Activated CD8-positive, alpha-beta T cell treated with anti-CD3 and anti-CD28 coated beads, Interleukin-2, amount 10 ng/mL, durations not matched to agents 7 days and 5 days (primary cell): ENCODE measurements at places on chromosomes 7 and 10. TPM values are rescaled to one million over a fixed set of nuclear protein-coding genes. Genes with fewer than 3 reads are reported as not detected.

DNA sequence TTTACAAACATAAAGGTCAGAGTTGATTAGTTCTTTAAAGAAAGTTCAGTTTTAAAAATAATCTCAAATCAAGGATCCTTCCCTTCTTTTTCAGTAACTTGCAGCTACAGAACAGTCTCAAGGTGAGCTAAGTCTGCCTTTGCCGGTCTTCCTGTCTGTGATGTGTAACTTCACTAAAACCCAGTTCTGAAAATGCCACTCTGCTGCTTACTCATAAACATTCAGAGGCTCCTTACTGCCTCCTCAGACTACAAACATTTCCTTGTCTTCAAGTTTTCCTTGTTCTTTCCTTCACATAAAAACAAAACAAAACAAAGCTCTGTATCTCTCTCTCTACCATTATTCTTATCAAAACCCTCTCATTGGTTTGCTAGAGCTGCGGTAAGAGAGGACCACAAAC is 128.7 kb downstream of the ETV1 start:
- no peak for DNase-seq

DNA sequence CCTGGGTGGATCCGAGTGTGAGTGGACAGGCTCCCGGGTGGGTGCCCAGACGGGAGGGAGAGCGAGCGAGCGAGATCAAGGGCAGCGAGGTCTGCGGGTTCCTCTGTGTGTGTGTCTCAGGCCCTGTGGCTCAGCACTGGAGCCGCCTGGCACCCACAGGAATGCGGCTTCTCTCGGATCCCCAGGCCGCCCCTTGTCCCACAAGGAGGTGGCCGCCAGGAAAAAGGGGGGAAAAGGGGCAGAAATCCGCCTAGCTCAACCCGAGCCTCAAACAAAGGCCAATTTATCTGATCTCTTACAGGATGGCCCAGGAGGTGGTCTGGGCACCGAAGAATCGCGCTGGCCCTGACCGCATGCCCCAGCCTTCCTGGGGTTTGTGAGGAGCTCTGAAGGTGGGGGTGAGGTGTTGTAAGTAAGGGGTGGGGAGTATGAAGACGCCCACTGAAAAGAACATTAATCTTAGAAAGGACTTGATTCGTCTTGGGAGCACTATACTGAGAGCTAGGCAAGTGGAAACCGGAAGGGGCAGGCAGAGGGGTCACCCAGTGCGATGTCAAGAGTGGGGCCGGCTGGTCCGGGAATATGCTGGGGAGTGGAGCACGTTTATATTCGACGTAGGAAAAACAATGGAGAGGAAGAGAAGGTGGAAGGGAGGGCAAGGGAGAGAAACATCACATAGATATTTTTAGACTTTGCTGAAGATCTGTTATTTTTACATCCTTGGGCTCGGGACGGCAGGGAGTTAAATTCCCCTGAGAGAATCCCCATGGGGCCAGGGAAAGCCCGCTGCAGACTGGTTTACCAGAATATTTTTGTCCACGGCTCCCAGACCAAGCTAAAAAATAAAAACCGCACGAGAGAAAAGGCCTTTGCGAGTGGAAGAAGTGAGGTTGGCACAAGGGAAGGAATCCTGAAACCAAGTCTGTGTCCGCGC is 7.2 kb downstream of the DLX5 start:
- DNase-seq, result no peak

SFRP4 gene
- total RNA-seq, result not detected

- no peak for DNase-seq
These were observed 208.3 kb upstream of the KMT2E start for GRCh38 chr7:104805449-104806317.

GSAP gene
- 2.2 TPM for total RNA-seq

GRCh38 chr7:140196361-140197217 is 19.8 kb upstream of the KDM7A start:
- no peak for DNase-seq

PLXDC2 gene
- 0.05 TPM for total RNA-seq

DNA sequence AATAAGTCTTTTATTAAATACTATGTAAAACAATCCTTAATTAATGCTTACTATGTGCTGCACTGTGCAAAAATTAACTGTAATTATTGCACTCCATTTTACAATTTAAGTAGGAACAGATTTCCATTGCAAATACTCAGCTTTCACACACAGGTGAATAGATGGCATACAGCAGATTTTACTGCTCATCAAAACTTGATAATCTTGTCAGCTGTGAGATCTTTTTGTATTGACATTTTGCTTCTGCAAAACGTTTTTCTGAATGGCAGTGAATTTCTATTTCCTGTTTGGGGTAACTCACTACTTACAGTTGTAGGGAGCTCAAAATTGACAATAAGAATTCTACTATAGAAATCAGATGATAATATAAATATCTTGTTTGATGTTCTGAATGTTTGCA is 220.0 kb upstream of the MAGI2 start:
- no peak for DNase-seq

GRCh38 chr7:140061607-140061930 is 1.2 kb downstream of the PARP12 start:
- no peak for DNase-seq

GTF2IRD2 gene
- total RNA-seq, result 8.3 TPM

GRCh38 chr10:63666836-63667383 is 145.7 kb downstream of the REEP3 start:
- no peak for DNase-seq

ATRNL1 gene
- not detected for total RNA-seq

DNA sequence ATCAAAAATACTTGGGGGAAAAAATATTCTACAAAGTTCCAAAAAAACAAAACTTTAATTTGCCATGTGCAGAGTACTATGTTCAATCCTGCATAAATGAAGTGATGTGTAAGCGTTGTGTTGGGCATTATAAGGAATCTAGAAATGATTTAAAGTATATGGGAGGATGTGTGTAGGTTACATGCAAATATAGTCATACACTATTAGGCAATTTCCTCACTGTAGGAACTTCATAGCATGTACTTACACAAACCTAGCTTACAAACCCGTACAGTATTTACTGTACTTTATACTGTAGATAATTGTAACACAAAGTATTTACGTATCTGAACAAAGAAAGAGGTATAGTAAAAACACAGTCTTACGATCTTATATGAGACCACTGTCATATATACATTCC is 72.3 kb downstream of the NRBF2 start:
- DNase-seq, result no peak

GRCh38 chr10:44832595-44833390 is 78.3 kb upstream of the TMEM72 start:
- DNase-seq, result no peak

GPR85 gene
- not detected for total RNA-seq

ACBD5 gene
- total RNA-seq, result 20.6 TPM

DNA sequence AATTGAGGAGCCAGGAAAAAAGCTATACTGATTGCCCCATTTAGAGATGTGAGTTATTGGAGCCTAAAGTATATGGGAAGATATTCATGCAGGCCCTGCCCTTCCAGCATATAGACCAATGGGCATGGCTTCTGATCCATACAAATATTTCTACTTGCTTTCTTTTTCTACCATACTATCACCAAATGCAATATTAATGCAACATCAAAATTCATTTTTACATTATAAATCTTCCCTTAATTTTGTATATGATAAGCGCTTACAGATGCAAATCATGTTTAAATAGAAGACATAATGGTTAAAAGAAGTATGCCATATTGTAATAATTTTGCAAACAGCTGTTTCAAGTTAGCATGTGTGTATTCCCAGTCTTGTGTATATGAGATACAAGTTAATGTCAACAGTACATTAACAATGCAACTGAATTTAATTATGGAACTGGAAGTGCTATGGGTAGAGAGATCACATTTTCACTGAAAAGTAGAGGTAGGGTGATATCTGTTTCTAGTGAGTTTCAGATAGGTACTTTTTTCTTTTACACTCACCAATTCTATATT is 24.6 kb upstream of the WNT16 start:
- DNase-seq, result no peak

DNA sequence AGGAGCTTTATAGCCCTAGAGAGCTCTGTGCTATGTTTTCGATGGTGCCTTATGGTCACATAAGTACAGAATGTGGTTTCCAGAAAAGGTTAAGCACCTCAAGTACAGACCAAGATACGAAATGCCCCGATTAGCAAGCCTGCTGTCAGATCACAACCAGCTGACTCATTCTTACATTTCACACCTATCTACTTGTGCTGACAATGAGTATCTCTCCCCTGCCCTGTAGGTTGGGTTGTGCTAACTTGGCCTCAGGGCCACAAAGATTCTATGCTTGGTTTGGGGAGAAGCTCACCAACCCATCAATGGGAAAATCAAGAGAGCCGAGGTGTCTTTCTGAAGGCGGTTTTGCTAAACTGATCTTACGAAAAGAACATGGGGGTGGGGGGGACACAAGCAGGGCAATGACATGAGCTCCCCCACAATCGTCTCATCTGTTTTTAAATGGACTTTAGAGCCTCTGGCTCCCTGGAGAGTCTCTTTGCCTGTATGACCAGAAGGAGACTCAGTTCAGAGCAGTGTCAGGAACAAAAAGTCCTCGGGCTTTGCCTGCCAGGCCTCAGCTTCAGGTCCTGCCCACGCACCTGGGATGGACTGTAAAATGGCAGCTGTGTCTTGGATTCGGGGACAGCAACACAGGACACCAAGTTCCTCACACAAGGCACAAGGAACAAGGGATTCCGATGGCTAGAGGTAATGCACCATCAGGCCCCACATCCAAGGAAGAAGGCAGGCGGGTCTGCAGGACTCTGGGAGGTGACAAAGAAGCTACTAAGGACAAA is 55.1 kb downstream of the FAM53B start:
- DNase-seq, result peak; percentile 67

DNA sequence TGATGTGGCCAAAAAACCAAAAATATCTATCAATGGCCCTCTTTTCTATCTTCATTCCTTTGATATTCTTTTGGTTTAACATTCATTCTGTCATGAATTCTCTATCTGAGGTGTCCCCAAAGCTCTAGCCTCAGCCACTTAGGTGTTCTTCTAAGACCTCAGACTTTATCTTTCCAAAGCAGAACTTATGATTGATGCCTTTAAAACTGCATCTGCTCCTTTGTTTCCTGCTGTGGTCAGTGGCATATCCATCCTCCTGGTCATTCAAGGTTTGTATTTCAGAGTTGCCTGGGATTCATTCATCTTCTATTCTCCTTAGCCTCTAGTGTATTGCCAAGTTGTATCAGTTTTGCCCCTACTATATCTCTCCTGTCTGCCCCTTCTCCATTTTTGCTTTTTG is 30.6 kb downstream of the FHIP2A start:
- no peak for DNase-seq

HOXA5 gene
- not detected for total RNA-seq

ZNF503 gene
- 0.26 TPM for total RNA-seq

LRGUK gene
- 0.18 TPM for total RNA-seq

DNA sequence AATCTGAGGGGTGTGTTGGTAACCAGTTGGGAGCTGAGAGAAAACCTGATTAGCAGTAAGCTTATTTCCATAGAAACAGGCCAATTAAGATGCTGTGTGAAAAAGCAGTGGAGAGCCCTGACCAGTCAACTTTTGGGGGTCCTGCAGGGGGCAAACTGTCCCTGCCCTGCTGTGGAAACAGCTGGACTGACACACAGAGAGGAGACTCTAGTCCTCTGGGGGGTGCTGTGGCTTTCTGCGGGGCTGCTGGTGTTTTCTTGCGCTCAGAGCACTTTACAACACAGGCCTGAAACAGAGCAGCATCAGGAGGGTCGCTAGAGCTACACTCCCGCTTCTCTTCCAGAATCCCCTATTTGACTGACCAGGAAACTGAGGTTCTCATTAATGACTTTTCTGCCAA is 546.9 kb upstream of the GALNT17 start:
- peak; percentile 25 for DNase-seq

LAMB1 gene
- not detected for total RNA-seq

DNA sequence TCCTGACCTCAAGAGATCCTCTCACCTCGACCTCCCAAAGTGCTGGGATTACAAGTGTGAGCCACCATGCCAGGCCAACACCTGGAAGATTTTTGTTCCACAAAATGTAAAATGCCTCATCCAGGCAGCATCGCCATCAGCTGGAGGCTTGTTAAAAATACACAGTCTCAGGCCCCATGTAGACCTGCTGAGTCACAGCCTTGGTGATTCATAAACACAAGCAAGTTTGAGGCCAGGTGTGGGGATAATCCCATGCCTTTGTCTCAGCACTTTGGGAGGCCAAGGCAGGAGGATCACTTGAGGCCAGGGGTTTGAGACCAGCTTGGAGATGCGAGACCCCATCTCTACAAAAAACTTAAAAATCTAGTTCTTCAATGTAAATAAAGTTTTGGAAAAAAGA is 49.1 kb upstream of the FOXK1 start:
- no peak for DNase-seq

DNA sequence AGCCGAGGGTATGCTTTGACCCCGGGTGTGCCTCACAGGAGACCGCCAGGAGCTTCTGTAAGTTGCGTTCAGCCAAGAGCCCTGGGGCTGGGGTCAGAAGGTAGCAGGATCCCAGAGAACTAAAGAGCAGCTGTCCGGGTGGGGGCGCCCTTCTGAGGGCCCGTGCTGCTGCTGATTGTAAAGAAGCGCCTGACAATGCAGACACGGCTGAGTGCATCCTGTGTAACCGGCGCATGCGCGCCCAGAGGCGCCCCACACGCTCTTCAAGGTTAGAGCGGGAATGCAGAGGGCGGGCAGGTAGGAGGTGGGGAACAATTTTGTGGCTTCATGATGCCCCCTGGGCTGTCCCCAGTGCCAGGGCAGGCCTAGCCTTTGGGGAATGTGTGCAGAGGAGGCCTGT is 210.2 kb upstream of the CTBP2 start:
- DNase-seq, result no peak

DNA sequence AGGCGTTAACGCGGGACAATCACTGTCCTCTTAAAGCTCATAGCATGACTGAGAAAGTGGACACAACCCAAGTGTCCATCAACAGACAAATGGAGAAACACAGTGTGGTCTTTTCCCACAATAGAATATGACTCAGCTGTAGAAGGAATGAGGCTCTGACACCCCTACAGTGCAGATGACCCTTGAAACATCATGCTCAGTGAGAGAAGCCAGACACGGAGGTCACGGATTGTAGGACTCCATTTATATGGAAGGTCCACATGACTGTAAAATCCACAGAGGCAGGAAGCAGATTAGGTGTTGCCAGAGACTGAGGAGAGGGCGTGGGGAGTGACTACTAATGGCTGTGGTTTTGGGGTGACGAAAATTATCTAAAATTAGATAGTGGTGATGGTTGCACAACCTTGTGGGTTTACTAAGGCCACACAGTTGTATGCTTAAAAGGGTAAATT is 6.1 kb upstream of the NCAPG2 start:
- peak; percentile 54 for DNase-seq

DNA sequence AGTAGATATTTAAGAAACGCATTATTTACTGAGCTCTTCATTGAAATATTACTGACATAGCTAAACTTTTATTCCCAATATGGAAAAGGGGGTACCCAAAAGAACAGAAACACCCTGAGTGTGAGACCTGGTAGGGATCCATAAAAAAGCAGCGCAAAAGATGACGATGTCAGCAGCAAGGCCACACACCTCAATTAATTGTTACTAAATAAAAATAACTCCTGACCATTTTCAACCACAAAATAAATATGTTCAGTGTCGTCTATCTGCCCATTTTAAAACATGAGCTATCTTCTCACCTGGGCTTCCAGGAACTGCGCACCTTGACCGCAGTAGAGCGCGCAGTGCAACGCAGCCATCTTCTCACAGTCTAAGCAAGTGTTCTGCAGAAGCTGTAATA is 61.2 kb downstream of the GSAP start:
- no peak for DNase-seq
